CD4-positive, alpha-beta T cell treated with Interleukin-4 for 4 hours (primary cell): ENCODE measurements at places on chromosomes 7 and 10.
A peak's percentile ranks its signal among the peaks of the same experiment; 100 is the strongest.

DNA sequence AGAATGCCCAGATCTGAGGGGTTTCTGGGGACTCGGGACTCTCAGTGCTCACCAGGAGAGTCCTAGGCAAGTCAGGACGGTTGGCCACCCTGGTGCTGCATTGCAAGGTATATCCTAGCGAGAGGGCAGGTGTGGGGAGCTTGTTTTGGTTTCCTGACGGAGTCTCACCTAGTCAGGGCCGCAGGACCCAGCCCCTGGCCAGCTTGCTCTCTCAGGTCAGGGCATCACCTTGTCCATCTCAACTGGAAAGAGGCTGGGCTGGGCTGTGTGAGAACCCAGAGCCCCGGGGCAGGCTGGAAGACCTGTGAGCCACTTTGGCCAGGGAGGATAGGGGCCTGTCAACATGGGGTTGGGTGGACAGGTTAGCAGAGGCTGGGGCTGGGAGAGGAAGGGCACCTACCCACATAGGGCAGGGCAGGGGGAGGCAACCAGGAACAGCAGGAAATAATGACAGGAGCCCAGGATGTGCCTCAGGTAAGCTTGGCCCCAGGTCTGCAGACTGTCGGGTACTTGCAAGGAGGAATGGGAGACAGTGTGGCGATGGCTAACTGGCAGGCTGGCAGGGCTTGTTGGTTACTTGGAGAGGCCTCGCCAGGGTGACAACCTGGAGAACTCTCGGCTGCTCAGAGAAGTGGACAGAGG, 31.5 kb downstream of the DNAJB12 start:
- no peak for DNase-seq

DNA sequence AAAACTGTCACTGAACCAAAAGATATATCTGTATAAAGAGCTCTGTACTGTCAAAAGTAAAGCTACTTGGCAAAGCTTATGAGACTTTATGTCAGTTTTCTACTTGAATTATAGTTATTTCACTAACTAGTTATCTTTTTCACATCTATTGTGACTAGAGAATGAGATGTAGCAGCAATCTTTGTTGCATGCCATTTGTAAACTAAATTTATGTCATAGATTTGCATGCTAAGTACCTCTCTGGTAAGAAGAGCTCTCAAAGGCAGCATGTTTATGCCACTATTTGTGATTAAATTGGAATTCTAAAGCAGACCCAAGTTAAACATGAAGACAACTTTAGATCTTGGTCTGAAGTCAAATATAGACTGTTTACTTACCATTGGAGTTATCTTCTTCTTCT, 300.6 kb downstream of the CNTNAP2 start:
- no peak for DNase-seq

GRCh38 chr10:87642486-87642885, 17.2 kb upstream of the PAPSS2 start:
- DNase-seq: no peak

- DNase-seq: no peak
Measured at GRCh38 chr7:80842022-80842790, 76.6 kb downstream of the SEMA3C start.

GRCh38 chr10:24793648-24794379, 70.1 kb upstream of the ARHGAP21 start:
- no peak for DNase-seq

GRCh38 chr10:112752288-112752687, 197.8 kb upstream of the TCF7L2 start:
- no peak for DNase-seq

- no peak for DNase-seq
Measured at GRCh38 chr10:106401967-106402366, 762.5 kb downstream of the SORCS1 start.

GRCh38 chr10:34746094-34746493, 69.0 kb downstream of the PARD3 start:
- no peak for DNase-seq

DNA sequence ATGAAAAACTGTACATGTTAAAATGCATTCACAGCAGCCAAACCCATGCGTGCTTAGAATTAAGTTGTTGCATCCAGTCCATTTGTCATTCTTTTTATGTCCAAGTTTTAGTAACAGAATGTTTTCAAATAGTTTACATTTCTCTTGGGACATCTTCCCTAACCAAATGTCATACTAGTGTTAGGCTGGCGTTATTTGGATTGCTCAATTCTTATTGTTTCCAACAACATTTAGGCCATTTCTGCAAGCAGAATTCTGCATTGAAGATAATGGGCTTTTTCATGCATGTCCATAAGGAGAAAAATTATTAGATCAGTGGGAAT, 203.0 kb downstream of the HIBADH start:
- DNase-seq: no peak

DNA sequence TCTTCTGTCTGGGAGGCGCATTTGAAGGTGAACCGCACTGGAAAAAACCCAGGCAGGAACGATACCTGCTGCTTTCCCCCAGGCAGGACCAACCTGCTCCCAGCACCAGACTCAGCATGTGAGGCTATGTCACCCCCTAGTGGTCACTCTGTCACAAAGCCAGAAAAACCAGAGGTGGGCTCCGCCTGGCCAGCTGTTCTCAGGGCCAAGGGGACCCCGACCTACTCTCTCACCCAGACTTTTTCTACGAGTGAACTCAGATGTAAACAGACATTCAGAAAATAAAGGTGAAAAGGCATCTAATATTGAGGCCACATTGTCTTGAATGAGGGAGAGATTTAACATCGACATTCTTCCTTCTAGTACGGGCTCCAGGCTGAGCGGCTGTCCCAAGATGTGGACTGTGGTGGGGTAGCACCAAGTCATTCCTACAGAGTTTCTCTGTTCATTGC, 117.3 kb downstream of the PRKAG2 start:
- peak; percentile 57 for DNase-seq

- no peak for DNase-seq
Measured at GRCh38 chr10:110781139-110781538, 90.6 kb upstream of the PDCD4 start.

DNA sequence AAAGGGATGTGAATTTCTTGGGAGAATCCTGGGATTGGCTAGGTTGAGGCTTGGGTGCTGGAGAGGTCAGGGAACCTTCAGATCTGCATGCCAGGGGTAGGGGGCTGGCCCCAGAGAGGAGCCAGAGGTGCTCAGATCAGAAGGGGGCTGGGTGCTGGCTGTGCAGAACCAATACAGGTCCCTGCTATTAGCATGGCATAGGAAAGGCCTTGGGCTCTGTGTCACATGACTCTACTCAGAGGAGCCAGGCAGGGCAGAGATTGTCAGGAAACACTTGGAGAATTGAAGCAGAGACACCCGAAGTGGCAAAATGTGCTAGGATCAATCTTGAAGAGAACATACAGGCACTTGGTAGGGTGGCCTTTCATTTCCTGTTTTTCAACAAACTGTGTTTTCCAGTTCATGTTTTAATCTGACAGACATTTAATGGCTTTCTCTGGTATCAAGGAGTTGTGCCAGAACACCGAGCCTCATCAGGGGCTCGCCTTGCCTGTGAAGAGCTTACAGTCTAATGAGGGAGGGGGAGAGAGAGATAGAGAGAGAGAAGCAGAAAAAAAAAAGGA, 498.9 kb downstream of the RPS24 start:
- no peak for DNase-seq

DNA sequence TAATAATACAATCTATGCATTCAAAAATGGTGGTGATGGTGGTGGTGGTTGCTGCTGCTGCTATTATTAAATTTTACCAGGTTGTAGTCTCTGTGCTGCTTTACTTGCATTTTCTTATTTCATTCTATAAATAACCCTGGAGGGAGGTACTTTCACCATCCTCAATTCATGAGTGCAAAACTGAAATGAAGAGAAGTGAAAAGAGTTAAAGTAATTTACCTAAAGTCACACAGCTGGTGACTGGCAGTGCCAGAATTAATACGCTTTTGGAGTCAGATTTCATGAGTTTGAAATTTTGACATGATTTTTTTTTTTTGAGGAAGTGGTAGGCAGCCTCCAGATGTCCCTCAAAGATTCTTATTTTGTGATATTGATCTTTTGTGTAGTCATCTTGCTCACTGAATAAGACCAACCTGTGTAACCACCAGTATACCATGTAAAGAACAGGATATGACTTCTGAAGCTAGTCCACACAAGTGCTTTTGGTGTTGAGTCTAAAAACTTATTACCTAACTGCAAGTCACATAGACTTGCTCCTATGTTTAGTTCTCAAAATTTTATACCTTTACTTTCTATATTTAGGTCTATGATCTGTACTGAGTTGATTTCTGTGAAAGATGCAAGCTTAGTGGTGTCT, 218.8 kb downstream of the ZWINT start:
- DNase-seq: no peak

- no peak for DNase-seq
Measured at GRCh38 chr7:28984631-28985030, 26.5 kb upstream of the TRIL start.

GRCh38 chr10:29486433-29486832, 148.3 kb downstream of the SVIL start:
- no peak for DNase-seq

GRCh38 chr10:33507662-33508425, 173.4 kb upstream of the NRP1 start:
- DNase-seq: no peak

DNA sequence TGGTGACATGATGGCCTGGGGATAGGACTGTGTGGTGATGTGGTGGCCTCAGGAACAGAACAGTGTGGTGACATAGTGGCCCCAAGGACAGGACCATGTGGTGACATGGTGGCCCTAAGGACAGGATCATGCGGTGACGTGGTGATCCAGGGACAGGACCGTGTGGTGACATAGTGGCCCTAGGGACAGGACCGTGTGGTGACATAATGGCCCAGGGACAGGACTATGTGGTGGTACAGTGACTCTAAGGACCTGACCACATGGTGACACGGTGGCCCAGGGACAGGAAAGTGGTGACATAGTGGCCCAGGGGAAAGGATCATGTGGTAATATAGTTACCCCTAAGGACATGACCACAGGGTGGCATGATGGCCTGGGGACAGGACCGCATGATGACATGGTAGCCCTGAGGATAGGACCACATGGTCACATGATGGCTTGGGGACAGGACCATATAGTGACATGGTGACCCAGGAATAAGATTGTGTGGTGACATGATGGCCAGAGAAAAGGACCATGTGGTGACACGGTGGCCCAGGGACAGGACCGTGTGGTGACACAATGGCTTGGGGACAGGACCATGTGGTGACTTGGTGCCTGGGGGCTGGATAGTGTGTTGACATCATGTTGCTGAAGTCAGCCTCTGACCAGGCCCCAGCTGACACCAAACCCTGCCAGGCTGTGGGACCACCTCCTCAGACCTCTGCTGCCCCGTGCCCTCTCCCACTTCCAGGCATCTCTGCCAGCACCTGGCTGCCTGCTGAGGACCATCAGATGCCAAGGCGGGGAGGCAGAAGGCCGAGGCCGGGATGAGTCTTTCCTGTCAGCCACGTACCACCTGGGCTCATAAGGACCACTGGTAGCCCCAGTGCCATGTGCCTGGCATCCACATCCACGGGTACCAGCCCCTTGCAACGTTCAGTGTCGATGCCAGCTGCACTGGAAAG, 99.5 kb downstream of the ADAM12 start:
- DNase-seq: no peak

DNA sequence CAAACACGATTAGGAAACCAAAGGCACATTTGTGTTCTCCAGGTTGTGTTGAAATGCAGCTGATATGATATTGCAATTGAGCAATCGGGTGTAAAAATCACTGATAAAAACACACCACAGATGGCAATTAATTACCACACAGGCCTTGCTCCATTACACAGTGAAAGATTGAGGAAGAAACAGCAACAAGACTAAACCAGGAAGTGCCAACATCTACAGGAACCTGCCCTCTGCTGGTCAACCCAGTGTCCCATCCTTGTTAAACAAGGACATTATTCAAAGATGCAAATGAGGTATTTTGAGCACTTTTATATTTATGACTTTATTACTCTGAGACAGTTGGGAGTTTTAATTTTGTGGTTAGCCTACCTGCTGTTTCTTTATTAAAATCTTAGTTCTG, 765.6 kb upstream of the GHITM start:
- no peak for DNase-seq

- DNase-seq: no peak
Measured at GRCh38 chr10:7205656-7206055, 205.2 kb downstream of the SFMBT2 start.
